ENCODE measurements at places on chromosomes 2 and 18.

GRCh38 chr18:6366776-6367175 lies 47.9 kb downstream of the L3MBTL4 start:
- DNase-seq, result no peak

- no peak for DNase-seq
These were observed 674.3 kb upstream of the REG3G start for GRCh38 chr2:78351208-78351607.

- DNase-seq, result no peak
These were observed 15.0 kb downstream of the CDH2 start for GRCh38 chr18:28161608-28162599.

- DNase-seq, result no peak
These were observed 328.3 kb downstream of the LRATD1 start for GRCh38 chr2:14960686-14961324.

- no peak for DNase-seq
These were observed 25.8 kb downstream of the FARP2 start for GRCh38 chr2:241381872-241382271.

GRCh38 chr2:216369821-216370220 lies 2.5 kb downstream of the MARCHF4 start:
- no peak for DNase-seq

DNA sequence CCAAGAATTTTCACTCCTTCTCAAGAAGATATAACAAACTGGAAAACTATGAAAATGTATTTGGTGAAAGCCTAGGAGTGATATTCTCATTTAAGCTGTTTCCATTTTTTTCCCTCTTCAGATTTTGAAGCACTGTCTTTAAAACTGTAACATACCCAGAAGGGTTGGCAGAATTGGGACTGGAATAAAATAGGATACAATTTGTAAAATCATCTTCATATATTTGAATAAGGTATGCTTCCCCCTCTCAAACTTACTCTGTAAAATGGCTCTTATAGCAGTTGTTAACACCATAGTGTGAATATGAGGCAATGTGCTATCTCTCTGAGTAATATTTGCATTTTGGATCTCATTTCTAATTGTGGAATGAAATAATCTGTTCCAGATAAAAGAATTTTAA lies 676.4 kb downstream of the ARHGAP15 start:
- no peak for DNase-seq

DNA sequence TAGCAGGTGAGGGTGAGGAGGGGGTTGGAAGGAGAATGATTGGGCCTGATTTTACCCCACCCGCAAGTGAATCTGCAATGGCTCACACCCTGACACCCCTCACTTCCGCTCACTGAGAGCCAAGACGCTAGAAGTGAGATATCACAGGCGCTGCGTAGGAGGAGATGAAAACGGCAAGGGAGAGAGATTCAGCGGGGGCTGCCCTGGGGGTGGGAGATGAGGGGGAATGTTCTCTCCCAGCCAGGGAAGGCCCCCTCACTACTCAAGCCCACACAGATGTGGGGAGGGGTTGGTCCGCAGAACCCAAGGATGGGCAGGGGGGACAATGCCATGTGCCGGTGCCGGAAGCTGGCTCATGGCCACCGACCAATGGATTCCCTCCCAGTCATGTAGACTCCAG lies 32.9 kb downstream of the LOXHD1 start:
- no peak for DNase-seq

DNA sequence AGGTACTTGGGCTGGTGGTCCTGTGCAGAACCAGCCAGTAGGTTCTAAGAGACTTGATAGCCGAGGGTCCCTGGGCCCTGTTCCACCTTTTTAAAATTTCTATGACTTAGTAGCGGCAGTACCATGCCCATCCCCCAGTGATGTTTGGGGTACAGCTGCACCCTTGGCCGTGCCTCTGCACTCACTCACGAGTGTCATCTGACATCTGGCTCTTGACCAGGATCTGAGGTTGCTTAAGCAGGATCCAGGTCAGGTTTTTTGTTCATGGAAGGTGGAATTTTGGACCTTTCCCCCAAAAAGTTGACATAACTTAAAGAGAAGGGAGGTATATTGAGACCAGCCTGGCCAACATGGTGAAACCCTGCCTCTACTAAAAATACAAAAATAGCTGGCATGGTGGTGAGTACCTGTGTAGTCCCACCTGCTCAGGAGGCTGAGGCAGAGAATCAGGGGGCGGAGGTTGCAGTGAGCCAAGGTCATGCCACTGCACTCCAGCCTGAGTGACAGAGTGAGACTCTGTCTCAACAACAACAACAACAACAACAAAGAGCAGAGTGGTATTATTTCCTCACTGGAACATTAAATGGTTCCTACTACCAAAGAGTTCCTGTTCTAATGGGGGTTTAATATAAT lies 163.6 kb downstream of the NEDD4L start:
- DNase-seq, result no peak

DNA sequence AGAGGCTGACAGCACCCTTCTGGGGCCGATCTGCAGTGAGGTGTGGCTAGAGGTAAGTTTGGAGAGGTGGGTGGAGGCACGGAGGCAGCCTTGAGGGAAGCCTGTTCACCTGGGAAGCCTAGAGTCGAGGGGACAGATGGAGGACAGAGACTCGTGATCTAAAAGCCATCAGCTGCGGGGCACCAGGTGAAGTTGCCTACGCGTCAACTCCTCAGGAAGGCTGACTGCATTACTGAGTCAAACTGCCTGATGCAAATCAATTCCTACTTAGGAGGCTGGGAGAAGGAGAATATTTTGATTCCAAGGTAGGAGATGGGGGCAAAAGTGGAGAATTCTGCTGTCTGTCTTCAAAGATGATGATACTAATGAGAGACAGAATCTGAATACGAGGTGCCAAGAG lies 104.4 kb upstream of the SMAD7 start:
- DNase-seq, result no peak

DNA sequence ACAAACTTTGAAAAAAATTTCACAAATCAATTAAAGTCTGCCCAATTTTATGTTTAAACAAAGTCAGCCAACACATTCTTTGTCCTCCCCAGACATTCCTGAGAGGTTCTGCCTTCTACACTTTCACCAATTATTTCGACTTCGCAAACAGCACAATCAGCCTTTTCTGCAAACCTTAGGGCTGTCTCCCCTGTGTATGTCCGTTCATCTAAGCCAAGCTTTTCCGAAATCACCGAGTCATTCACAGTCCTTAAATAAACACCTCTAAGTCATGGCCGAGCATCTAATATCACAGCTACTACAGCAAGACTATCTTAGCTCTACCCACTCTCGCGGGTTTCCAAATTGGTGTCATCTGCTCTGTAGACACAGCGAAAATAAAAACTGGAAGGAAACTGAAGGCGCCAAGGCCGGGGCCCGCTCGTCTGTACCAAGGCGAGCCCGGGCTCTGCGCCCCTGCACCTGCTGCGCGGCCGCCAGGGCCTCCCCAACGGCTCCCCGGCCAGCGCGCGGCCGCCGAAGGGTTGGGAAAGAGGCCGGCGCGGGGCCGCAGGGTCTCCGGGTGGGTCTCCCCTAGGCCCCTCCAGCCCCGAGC lies 730 bp downstream of the ODC1 start:
- DNase-seq, result peak; percentile 31

DNA sequence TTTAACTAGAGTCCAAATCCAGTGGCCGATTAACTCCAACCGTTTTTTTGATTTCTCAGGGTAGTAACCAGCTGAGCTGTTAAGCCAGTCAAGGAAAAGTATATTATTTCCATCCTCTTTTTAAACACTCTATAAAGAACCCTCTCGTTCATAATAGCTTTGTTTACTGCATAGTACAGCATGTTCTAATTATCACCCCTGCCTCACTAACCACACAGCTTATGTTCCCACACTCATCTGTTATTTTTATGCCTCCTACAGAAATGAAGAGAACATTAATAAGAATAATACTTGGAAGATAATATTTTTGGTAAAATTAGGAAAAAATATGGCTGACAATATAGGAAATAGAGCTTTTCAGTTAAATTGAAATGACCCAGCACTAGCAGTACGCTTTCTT lies 2132.8 kb upstream of the CELF4 start:
- no peak for DNase-seq

DNA sequence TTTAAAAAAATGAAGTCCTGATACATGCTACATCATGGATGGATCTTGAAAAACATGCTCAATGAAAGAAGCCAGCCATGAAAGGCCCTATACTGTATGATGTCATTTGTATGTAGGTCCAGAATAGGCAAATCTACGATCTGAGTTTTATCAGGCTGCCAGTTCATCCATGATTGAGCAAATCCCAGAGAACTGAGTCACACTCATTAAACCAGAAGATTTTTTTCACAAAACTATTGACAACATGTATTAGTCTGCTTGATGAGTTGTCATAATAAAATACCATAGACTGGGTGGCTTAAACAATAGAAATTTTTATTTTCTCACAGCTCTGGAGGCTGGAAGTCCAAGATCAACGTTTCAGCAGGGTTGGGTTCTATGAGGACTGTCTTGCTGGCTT lies 130.7 kb downstream of the MREG start:
- no peak for DNase-seq

DNA sequence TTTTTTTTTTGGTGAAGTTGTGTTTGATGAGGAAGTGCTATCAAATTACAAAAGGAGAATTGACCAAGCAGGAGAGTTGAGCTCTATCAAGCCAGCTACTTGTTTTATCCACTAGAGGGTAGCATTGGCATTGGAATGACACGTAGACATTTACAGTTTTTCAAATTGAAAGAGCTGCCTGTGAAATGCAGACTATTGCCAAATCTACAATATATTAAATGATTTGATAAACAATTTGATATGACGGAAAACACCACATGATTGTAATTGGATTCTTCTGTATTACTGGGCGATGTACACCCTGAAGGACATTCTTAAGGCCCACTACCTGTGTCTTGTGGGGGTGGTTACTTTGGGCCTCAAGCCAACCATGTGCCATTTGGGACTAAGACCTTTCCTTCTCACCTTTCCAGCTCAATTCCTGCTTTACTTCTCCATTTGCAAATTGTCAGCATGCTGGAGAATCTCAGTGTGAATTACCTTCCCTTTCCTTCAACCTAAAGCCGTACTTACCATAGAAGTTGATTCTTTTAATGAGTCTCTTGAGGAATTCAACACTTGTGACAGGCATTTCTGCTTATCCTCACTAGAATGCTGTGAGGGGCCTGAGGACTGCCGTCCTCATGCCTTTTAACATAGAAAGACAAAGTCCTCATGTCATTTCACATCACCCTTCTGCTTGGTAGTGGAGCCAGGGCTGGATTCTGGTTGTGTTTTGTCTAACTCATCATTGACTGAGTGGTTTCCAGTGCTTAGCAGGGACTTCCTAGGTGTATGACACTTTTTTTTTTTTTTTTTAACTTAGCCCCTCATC lies 134.8 kb upstream of the THUMPD2 start:
- peak; percentile 10 for DNase-seq

- no peak for DNase-seq
These were observed 7.3 kb downstream of the IL36G start for GRCh38 chr2:112985090-112985489.

DNA sequence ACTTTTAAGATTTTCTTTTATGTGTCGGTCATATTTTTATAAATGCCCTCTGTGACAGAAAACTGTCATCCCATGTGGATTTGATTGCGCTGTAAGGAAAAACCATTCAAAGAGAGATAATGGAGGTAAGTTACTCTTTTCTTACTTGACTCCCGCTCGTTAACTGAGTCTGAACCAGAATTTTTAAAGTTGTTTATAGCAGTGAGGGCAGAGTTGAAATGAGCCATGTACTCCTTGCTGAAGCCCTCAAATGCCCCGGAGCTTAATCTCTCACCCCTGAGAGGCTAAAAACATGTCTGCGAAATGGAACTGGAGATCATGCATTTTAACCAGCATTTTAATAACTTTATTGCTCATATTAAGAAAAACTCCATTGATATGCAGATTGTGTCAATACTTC lies 320.0 kb upstream of the SOX11 start:
- DNase-seq, result no peak

- no peak for DNase-seq
These were observed 103.4 kb upstream of the MSH2 start for GRCh38 chr2:47299555-47299954.

GRCh38 chr2:239290618-239291474 lies 110.0 kb downstream of the HDAC4 start:
- DNase-seq, result no peak

- no peak for DNase-seq
These were observed 1269.7 kb upstream of the ZEB2 start for GRCh38 chr2:145789636-145790035.

DNA sequence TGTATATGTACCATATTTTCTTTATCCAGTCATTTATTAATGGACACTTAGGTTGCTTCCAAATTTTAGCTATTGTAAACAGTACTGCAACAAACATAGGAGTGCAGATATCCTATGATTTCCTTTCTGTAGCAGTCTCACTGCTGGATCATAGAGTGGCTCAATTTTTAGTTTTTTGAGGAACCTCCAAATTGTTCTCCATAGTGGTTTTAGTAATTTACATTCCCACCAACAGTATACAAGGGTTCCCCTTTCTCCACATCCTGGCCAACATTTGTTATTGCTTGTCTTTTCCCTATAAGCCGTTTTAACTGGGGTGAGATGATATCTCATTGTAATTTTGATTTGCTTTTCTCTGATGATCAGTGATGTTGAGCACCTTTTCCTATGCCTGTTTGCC lies 114.3 kb downstream of the TMEM17 start:
- DNase-seq, result no peak

- no peak for DNase-seq
These were observed 34.7 kb downstream of the RBKS start for GRCh38 chr2:27855476-27855875.

DNA sequence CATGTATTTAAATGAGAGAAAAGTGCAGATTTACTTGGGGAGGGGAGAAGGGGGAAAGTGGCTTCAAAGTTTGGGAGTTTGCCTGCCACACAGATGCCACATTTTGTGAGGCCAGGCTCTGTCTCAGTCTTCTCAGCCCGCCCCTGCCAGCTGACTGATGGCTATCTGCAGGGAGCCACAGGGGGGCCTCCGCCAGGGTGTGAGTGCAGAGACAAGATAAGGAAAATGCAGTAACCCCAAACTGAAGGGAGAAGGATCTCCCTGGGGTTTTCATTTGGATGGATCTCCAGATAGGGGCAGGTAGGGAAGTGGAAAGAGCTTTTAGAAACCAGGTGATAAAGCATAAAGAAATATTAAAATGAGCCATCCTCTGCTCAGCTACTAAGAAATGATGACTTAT lies 128.8 kb downstream of the ZNF521 start:
- DNase-seq, result no peak

DNA sequence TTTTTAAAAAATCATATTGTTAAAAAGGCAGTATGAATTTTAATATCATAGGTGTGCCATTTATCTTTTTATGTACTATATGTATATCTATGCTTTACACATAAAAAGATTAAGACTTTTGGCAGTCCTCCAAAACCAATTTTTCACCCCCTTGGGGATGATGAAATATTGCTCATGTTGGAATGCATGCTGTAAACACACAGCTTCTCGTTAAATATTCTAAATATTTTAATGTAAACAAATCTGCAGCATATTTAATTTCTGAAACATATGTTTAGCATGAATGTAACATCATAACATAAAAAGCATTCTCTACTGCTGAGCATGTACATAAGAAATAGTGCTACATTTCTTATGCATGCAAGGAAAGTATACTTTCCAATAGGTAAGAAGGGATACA lies 484.3 kb upstream of the LRATD1 start:
- no peak for DNase-seq

- no peak for DNase-seq
These were observed 98.3 kb downstream of the MEIS1 start for GRCh38 chr2:66532972-66533868.

Data from activated CD4-positive, alpha-beta T cell treated with anti-CD3 and anti-CD28 coated beads for 24 hours (primary cell).